Glomerular endothelial cell (primary cell): ENCODE measurements at places on chromosomes 12 and 14. TPM values are rescaled to one million over a fixed set of nuclear protein-coding genes. Genes with fewer than 3 reads are reported as not detected.

- DNase-seq: no peak
Measured at GRCh38 chr14:83887866-83888265, 1642.1 kb upstream of the FLRT2 start.

DNA sequence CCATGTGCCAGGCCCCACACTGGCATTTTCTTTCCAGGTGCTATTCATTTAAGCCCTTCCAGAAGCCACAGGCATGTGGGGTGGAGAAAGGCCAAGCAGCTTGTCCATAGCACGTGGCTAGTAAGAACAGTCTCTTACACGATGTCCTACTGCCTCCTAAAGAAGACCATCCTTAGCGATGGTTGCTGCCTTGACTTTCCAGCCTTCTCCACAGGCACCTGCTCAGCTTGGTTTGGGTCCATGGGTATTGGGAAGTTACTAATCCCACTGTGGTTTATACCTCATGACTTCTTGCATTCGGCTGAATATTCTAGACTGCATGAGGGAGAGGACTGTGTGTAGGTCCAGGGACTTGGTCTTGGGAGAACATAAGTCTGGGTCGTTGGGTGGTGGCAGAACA is 49.2 kb downstream of the NINJ2 start:
- DNase-seq: no peak

GRCh38 chr12:25113651-25114050 is 81.3 kb downstream of the DNAI7 start:
- DNase-seq: no peak

DNA sequence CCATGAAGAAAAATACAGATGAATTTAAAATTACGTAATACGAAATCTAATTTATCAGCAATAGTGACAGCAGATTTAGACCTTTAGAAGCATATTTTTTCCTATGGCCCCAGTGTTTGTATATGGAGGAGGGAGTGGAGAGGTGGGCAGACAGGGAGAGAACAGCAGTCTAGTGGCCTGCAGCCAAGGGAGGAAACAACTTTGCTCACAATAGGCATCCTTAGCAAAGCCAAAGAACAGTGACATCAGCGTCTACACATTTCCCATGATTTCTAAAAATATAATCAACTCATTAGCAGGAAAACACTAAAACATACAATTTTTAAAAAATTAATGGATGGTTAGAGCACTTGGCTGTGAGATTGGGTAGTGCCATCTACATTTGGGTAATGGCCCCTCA is 622.6 kb upstream of the ATP2B1 start:
- peak; percentile 78 for DNase-seq

GRCh38 chr12:1839956-1840951 is 19.9 kb downstream of the LRTM2 start:
- DNase-seq: no peak

GRCh38 chr12:88854260-88854659 is 274.0 kb upstream of the KITLG start:
- no peak for DNase-seq

DNA sequence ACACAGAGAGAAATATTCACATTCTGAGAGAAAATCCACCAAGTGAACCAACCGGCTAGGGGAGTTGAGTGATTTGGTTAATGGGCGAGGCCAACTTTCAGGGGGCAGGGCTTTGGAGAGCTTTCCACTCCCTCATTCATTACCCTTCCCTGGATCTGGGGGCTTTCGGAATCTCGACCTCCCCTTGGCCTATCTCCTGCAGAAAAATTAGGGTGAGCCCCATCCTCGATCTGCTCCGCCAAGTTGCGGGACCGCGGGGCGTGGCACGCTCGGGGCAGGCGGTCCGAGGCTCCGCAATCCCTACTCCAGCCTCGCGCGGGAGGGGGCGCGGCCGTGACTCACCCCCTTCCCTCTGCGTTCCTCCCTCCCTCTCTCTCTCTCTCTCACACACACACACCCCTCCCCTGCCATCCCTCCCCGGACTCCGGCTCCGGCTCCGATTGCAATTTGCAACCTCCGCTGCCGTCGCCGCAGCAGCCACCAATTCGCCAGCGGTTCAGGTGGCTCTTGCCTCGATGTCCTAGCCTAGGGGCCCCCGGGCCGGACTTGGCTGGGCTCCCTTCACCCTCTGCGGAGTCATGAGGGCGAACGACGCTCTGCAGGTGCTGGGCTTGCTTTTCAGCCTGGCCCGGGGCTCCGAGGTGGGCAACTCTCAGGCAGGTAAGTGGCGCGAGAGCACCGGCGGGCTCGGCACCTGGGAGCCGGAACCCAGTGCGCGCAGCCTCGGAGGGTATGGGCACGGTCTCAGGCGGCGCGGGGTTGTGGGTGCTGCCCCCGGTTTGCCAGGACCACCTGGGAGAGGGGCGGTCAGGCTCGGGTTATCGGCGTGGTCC is at the start of gene ERBB3:
ERBB3 (plus strand) TSS at position 443 of the 833 bp plus-strand sequence; CDS start at position 579, 136 bp downstream.
- no peak for DNase-seq

GRCh38 chr14:84253326-84253725 is 1276.6 kb upstream of the FLRT2 start:
- DNase-seq: no peak

- DNase-seq: no peak
Measured at GRCh38 chr14:81390696-81391095, 9.4 kb downstream of the STON2 start.

GRCh38 chr12:2919249-2919648 is 28.6 kb downstream of the TULP3 start:
- DNase-seq: no peak

- DNase-seq: no peak
Measured at GRCh38 chr14:81192594-81192993, 28.2 kb downstream of the GTF2A1 start.

- no peak for DNase-seq
Measured at GRCh38 chr14:67555518-67556090, 22.5 kb downstream of the PLEKHH1 start.

DNA sequence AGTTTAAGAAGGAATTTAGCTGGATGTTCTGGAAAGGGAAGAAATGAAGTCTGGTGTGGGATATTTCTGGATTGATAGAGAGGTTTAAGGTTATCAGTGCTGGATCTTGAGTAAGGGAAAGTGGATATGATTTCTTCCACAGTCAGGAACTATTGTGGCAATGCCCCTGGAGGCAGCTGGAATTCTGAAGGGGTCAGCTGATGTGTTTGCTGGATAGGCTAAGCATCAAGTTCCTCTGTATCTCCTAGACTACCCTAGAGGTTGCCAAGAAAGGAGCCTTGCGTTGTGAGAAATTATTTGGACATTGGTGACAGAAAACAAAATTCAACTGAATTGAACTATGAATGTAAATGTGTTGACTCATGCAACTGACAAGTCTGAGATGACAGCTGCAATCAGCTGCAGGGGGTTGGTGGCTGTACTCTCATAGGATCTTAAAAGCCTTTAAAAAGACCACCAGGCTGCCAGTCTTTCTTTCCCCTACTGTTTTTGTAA is 244.4 kb downstream of the ATXN7L3B start:
- DNase-seq: no peak

- no peak for DNase-seq
Measured at GRCh38 chr12:5094986-5095385, 51.3 kb downstream of the KCNA5 start.

Gene GATC
- 16.9 and 19.9 TPM in 2 replicates for total RNA-seq

Gene CLEC4C
- not detected in 2 replicates for total RNA-seq

Gene RACGAP1
- 10.2 and 15.7 TPM in 2 replicates for total RNA-seq

Gene NRXN3
- 0.92 and 4.8 TPM in 2 replicates for total RNA-seq
